Activated naive CD4-positive, alpha-beta T cell (primary cell): ENCODE measurements at places on chromosomes 7 and 10.

- DNase-seq: no peak
These were observed 15.5 kb downstream of the ELMO1 start for GRCh38 chr7:37433166-37433565.

GRCh38 chr7:157018328-157018996 is 8.0 kb upstream of the MNX1 start:
- DNase-seq: no peak

DNA sequence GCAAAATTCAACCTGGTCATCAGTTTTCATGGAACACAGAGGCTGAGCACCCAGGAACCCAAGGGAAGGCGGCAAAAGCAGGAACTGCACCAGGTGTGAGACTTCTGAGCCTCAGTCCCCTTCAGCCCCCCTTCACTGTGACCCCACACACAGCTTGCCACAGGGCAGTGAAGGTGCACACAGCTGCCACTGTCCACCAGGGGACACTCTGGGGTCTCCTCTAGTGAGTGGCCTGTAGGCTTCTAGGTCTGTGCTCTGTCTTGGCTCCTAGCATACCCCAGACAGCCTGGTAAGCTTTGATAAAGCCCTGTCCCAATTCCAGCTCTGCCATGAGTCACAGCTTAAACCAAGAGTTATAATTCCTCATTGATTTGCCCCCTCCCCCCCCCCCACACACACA is 12.1 kb downstream of the KCNH2 start:
- DNase-seq: no peak

DNA sequence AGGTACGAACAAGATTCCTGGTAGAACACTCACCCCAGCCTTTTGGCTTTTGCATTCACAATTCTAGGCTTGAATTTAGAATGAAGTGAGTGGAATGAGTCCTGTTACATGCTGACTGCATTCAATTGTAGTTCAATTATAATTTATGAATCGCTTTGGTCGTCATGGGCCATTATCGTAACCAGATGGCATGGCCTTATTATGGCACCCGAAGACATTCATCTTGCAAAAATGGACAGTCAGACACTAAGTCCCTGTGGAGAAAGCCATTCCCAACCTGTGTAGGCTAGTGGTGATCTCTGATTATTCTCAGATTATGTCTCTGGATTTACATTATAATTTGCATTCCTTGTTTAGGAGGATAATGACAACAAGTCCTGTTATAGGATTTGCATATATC is 292.4 kb upstream of the NPSR1 start:
- no peak for DNase-seq

DNA sequence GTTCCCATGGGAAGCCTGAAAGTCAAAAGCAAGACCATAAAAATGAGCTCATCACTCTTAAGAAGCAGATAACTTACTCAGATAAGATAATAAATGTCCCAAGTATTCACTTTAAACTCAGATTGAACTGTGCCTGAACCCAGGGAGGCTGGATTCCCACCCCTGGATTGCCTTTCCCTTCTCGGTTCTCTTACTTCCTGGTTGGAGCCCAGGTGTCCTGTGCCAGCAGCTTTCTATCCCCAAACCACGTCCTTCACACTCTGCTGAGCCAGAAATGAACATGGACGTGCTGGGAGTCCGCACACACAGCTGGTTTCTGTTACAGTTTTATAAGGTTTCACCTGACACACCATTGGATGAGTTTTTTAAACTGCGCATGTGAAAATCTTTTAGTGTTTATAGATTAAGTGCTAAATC is 636.2 kb upstream of the IGFBP3 start:
- DNase-seq: no peak

DNA sequence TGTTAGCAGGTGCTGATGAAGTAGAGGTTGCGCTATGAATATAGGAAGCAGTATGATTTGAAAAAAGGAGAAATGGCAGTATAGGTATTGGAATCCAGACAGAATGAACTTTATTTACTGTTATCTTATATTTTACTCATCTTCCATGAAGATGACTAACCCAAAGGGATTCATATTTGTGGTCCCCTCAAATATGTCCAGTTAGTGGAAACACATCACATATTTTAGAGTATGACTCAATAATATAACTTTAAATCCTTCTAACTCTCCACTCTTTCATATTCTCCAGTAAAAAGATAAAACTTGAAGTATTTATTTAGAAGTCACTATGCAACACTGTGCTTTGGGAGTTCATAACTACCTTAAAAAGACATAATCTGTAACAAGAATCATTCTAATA is 286.5 kb upstream of the LRRTM3 start:
- DNase-seq: no peak

GRCh38 chr10:124521429-124521871 is 59.8 kb downstream of the LHPP start:
- no peak for DNase-seq

GRCh38 chr7:16455591-16455990 is 9.9 kb downstream of the SOSTDC1 start:
- no peak for DNase-seq

DNA sequence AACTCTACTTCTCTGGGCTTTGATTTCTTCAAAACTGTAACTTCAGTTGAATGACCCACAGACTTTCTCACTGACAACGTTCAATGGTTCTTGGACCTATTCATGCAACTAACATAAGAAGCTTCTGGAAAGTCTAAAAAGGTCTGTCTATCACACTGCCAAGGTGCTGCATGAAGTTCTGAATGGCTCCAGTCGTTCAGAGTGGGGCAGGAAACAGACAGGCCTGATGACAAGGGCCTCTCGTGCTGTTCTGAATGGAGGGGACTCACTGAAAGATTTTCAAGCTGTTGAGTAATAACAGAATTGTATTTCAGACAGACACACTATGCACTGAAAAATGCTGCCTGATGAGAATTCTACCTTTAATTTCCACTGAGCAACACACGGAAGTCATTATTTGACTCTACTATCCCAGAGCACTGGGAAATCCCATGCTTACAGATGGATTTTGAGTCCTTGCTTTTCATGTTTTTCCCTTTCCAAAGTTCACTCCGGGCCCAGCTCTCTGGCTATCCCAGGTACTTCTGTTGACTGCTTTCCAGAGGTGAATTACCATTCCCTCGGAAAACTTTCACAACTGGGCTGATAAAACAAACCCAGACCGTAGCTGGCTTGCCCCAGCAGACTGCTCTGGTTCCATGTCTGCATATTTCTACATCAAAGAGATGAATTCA is 204.9 kb upstream of the FRMD4A start:
- DNase-seq: no peak

- no peak for DNase-seq
These were observed 17.1 kb downstream of the SMKR1 start for GRCh38 chr7:129519464-129519863.

DNA sequence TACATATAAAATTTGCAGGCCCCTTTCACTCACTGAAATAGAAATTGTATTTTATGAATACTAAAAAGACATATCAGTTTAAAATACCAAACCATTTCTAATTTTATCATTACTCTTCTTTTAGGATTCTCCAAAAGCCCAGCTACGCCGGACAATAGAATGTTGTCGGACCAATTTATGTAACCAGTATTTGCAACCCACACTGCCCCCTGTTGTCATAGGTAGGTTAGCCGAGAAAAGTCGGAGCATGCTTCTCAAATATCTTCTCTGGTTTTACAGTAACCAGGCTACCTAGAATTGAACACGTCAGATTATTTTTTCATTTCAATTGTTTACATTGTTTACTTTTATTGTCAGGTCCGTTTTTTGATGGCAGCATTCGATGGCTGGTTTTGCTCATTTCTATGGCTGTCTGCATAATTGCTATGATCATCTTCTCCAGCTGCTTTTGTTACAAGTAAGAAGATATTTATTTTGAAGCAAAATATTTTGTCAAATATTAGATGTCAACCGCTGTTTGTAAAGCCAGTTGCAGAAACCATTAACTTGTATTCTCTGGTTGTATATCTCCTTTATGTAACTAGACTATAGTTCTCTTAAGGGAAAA is 57.6 kb downstream of the MMRN2 start:
- DNase-seq: no peak
